ENCODE measurements at places on chromosomes 3 and 15.

- DNase-seq, result no peak
- peak overlapping the region; percentile 32 for H3K4me3 ChIP-seq
- H3K27me3 ChIP-seq, result no peaks in the 10 kb centered on the region
- H3K27ac ChIP-seq, result peak overlapping the region; percentile 82
- peaks cover 64% of the 10 kb centered on the region for H3K4me1 ChIP-seq
These were observed 73.8 kb downstream of the IQSEC1 start for GRCh38 chr3:12999147-13000140.

DNA sequence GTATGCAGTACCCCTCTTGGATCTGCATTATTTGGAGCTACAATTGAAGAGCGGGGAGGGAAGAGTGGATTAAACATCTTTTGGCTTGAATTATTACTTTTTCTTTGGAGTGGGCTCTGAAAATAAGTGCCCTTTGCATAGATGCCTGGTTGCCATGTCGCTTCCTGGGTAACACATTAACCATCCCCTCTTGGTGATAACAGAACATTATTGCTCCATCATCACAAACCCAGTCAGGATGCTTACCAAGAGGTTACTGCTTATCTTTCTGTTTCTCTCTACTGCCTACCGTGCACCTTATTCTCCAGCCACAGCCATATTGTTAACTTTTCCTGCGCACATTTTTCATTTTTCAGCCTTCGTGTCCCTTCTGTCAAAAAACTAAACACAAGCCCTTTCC, 42.7 kb upstream of the CLRN1 start:
- DNase-seq, result no peak
- H3K27me3 ChIP-seq, result peaks cover 17% of the 10 kb centered on the region
- H3K4me1 ChIP-seq, result no peaks in the 10 kb centered on the region

DNA sequence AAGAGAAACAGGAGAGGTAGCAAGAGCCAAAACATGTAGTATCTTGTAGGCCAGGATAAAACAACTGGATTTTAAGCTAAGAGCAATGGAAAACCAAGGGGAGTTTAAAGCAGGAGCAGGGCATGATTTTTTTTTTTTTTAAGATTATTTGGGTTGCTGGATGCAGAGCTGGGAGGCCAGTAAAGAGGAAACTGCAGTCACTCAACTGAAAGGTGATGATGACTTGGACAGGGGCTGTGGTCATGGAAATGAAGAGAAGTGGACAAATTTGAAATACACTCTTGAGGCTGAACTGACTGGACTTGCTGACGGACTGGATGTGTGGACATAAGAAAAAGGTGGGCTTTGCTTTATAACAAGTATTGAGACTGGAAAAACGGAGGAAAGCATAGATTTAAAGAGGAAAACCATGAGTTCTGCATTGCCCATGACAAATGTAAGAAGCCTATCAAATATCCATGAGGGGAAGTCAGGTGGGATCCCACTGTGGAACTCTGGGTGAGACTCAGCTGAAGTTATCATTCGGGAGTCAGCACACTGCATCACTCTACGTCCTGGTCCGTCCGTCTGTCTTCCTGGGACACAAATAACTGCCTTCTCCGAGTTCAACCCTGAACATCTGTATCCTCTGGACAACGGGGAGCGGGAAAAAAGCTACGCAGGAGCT, 688 bp downstream of the XPC start:
- H3K36me3 ChIP-seq, result peaks cover 3% of the 10 kb centered on the region
- peak overlapping the region; percentile 99 for H3K4me3 ChIP-seq
- DNase-seq, result no peak
- H3K27ac ChIP-seq, result peak overlapping the region; percentile 96
- no peaks in the 10 kb centered on the region for H3K27me3 ChIP-seq

DNA sequence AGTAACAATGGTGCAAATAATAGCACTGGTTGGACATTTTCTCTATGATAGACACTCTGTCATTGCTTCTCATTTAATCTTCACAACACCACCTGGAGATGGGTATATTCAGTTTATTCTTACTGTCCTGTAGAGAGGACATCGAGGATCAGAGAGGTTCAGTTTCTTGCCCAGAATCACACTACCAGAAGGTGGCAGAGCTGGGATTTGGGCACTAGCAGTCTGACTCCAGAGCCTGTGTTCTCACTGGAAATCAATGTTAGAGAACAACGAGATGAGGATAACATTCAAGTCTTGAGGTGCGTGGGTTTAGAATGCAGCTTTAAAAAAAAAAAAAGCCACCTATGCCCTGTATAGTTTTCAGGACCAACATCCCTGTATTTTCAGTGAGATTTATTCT, 127.8 kb downstream of the SYNPR start:
- H3K27me3 ChIP-seq, result no peaks in the 10 kb centered on the region
- H3K27ac ChIP-seq, result no peak overlapping the region
- no peak for DNase-seq
- no peak overlapping the region for H3K4me3 ChIP-seq
- H3K36me3 ChIP-seq, result no peaks in the 10 kb centered on the region
- H3K4me1 ChIP-seq, result no peaks in the 10 kb centered on the region

- H3K36me3 ChIP-seq, result no peaks in the 10 kb centered on the region
- peaks cover 22% of the 10 kb centered on the region for H3K27me3 ChIP-seq
- no peak overlapping the region for H3K4me3 ChIP-seq
These were observed 169.6 kb downstream of the CFAP20DC start for GRCh38 chr3:58880182-58880581.

DNA sequence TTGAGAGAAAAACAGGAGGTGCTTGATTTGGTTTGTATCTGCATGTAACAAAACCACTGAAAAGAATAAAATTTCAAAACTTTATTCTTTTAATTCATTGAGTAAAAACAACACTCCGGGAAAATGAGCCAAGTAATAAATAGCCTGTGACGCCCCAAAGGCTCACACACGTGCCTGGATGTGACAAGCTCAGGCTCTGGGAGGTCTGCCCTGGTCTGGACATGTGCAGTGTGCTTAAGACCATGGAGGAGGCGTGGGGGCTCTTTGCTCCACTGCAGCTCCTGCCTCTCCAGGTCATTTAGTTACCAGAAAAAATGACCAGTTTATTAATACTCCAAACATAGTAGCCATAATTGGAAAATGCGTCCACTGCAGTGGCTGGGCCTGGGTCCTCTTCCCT, 8.6 kb upstream of the NME9 start:
- no peaks in the 10 kb centered on the region for H3K36me3 ChIP-seq
- no peaks in the 10 kb centered on the region for H3K27me3 ChIP-seq
- H3K4me1 ChIP-seq, result no peaks in the 10 kb centered on the region

- DNase-seq, result no peak
- peaks cover 22% of the 10 kb centered on the region for H3K4me1 ChIP-seq
- H3K4me3 ChIP-seq, result no peak overlapping the region
- peaks cover 7% of the 10 kb centered on the region for H3K36me3 ChIP-seq
- no peaks in the 10 kb centered on the region for H3K27me3 ChIP-seq
These were observed 12.6 kb downstream of the LIMD1 start for GRCh38 chr3:45606991-45607712.
